LNCaP clone FGC (cell line): ENCODE measurements at places on chromosomes 6 and 20.

- DNase-seq: no peak
Measured at GRCh38 chr20:39913274-39913673, 775.8 kb downstream of the MAFB start.

GRCh38 chr20:39066471-39067242, 104.5 kb downstream of the DHX35 start:
- no peak for DNase-seq

DNA sequence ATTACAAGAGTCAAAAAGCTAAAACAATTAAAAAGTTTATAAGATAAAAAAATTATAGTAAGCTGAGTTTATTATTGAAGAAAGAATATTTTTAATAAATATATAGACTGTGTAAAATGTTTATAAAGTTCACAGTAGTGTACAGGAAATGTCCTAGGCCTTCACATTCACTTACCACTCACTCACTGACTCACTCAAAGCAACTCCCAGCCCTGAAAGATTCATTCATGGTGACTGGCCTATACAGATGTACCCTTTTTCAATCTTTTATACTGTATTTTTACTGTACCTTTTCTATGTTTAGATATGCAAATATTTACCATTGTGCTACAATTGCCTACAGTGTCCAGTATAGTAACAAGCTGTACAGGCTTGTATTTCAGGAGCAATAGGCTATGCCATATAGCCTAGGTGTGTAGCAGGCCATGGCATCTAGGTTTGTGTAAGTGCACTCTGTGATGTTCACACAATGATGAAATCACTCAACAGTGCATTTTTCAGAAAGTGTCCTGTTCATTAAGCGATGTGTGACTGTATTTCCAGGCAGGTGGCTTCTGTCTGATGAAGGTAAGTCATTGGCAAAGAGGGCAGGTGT, 130.2 kb downstream of the BTBD3 start:
- no peak for DNase-seq

DNA sequence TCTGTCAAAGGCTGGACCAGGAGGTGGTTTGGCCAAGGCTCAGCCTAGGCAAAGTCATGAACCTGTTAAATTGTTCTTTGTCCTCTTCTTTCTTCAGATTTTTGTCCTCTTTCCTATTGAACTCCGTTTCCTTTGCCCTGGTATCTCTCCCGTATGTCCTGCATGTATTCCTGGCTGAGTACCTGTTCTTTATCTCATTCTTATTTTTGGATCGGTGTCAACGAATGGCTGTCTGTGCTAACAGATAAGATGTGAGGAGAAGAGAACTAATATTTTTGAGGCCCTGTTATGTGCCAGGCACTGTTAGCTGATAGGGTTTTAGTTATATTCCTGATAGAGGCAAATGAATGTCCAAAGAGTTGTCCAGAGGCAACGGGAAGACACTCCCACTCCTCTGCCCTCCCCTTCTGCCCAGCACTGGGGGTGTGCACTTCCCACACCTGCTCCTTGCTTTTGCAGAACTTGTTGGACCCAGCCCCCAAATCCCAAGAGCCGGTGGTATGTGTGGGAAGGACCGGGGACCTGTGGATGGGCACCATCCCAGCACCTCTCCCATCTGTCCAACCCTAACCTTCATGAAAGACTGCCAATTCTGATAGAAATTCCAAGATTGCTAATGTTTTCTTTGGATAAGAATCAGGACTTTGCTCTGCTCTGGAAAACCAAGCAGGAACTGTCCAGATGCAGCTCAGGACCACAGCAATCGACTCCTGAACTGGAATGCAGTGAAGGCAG, 20.6 kb downstream of the MMP24OS start:
- DNase-seq: peak; percentile 53

DNA sequence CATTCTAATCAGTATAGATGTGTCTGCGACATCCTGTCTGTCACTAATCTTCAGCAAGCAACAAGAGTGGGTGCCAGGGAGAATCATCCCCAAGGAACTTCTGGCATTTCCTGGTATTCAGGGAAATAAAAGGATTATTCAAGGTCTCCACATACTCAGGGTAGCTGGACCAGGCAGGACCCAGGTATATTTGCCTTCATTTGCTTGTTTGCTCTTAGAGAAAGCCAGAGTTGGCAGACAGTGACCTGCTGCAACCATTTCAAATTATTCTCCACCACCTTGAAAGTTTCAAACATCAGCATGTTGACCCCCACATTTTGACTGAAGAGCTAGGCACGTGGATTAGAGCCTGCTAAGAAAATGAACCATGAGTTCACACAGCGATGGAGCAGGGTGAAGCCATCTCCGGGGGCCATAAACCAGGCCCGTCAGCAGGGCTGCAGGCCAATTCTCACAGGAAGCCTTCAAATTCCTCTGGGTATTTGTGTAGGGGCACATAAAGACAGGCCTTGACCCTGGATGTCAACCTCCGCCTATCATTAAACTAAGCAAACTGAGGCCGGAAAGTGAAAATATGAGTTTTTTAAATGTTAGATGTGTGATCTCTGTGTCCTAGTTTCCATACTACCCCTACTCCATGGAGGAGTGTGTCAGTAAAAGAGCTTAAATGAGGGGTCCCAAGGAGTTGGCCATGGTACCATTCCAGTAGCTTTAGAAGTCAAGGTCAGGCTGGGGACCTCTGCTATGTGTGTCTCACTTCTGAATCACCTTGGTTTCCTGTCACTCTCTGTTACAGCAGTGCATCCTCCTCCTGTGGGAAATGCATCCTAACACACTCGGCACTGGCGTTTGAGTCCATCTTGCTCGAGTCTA, 32.9 kb downstream of the TRAM2 start:
- no peak for DNase-seq

- peak; percentile 81 for DNase-seq
Measured at GRCh38 chr6:25962149-25963127, at the start of gene TRIM38. Gene TRIM38, plus strand, starts transcription at chr6:25962802. Its CDS starts 3,721 bp downstream, at chr6:25966523.

DNA sequence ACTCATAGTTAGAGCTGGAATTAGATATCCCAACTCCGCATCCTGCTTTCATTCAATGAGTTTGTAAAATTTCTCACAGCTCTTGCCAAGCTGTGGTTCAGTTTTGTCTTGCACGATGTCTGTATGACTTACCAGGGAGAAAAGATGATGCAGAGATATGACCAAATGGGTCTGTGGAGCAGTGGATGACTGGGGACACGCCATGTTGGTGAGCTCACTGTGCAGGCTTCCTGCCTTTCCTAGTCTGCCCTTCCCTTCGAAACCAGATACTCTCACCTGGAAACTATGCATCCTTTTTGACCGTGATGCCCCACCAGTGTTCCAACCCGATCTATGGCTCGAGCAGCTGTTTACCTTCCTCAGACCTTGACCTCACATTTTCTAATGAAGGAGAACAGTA, 262.7 kb upstream of the BMP2 start:
- no peak for DNase-seq

- no peak for DNase-seq
Measured at GRCh38 chr20:28616354-28616753, 2641.1 kb upstream of the DEFB115 start.

GRCh38 chr6:106628658-106629102, 618 bp downstream of the RTN4IP1 start:
- no peak for DNase-seq
